Activated CD4-positive, alpha-beta T cell treated with anti-CD3 and anti-CD28 coated beads for 24 hours (primary cell): ENCODE measurements at places on chromosomes 13 and 19.

- no peak for DNase-seq
Observed at GRCh38 chr19:45474606-45475521, 7.1 kb downstream of the FOSB start.

DNA sequence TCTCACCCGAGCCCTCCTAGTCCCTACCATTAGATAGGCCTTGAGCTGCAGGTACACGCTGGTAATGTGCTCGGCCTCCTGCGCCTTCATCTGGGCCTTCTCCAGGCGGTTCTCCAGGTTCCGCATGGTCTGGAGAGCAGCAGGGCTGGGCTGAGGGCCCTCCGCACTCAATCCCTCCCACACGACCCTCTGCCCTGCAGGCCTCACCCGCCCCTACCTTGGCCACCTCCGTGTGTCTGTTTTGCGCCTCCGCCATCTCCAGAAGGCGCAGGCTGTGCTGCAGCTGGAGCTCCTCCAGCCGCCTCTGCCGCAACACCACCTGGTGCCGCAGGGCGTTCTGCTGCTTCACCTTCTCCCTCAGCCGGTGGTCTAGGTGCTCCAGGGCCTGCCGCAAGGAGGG, 7.5 kb upstream of the RGL3 start:
- DNase-seq: no peak

DNA sequence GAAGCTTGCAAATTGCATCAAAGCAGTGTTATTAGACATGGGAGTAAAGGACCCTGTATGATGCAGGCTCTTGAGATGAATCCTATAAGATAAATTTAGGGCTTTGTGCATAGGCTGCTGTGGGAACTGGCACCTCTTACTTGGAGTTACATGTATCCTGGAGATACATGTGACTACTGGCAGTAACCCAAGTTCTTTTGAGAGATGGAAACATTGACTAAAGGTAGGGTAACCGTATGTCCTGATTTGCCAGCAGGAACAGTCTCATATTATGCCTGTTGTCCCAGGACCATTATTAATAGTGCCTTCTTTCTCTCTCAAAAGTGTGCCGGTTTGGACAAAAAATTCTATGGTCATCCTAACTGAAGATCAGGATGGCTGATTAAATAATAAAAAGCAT, 195.4 kb downstream of the LACC1 start:
- DNase-seq: no peak

DNA sequence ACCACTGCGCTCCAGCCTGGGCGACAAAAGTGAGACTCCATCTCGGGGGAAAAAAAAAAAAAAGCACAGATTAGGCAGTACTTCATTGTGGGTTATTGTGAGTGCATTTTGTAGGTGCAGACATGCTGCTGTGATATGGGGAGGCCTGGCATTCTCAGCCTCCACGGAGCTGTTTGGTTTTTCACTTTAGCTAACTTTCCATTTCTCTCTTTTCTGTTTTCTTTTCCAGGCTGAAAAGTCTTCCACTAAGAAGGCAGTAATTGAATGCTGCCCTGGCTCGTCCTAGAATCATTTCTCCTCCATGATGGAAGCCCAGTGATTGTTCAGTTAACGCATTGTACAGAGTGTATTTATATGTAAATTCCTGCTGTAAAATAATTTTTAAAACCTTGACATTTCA, 2.0 kb upstream of the WDR88 start:
- no peak for DNase-seq

- no peak for DNase-seq
Observed at GRCh38 chr13:29576581-29576980, 18.9 kb downstream of the SLC7A1 start.

GRCh38 chr13:25135896-25136295, 36.2 kb downstream of the AMER2 start:
- DNase-seq: no peak

- no peak for DNase-seq
Observed at GRCh38 chr19:16207490-16208025, 9.8 kb downstream of the AP1M1 start.

GRCh38 chr19:43560687-43561086, 14.6 kb downstream of the XRCC1 start:
- no peak for DNase-seq

DNA sequence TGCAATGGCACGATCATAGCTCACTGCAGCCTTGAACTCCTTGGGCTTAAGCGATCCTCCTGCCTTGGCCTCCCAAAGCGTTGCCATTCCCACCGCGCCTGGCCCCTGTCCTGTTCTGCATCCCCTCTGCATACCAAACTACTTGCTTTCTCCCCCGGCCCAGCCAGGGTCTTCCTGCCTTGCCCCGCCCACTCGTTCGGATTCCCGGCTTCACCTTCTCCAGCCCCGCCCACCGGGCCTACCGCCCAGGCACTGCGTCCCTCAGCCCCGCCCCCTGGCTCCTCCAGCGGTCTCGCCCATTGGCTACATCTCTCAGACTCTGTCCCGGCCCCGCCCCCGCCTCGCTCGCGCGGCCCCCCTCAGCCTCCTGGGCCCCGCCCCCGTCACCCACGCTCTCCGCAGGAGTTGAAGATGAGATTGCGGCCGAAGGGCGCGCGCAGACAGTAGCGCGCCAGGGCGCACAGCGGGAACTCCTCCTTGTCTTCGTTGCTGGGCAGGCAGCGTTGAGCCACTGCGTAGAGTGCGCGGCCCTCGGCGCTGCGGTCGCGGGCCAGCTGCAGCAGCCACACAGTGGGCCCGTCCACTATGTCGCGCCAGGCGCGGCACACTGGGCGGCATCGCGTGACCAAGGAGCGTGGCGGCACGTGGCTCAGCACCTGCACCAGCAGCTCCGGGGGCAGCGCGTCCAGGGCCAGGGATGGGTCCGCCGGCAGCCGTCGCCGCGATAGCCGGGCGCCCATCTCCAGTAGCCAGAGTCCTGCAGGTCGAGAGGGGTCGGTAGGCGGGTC, 19.0 kb downstream of the MRPS12 start:
- DNase-seq: peak; percentile 79

GRCh38 chr19:52200044-52200443, 10.2 kb downstream of the PPP2R1A start:
- DNase-seq: no peak

GRCh38 chr13:75512253-75512652, 25.4 kb downstream of the COMMD6 start:
- no peak for DNase-seq

- no peak for DNase-seq
Observed at GRCh38 chr19:37243206-37243632, 25.2 kb downstream of the ZNF383 start.

- DNase-seq: no peak
Observed at GRCh38 chr13:36211567-36211966, 2.8 kb downstream of the SOHLH2 start.

DNA sequence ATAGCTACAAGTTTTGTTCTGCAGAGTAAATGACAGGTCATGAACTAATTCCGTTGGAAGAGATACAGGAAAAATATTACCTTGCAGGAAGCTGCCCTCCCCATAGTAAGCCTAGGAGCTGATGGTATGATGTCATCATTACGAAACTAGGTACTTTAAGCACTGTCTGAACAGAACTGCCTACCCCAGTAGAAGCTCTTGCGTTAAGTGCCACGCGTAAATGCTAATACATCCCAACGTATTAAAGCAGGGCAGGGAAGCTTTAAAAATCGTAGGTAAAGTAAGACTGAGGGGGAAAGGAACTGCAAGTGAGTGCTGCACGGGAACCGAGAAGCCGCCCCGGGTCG, 572 bp downstream of the UGGT2 start:
- no peak for DNase-seq

DNA sequence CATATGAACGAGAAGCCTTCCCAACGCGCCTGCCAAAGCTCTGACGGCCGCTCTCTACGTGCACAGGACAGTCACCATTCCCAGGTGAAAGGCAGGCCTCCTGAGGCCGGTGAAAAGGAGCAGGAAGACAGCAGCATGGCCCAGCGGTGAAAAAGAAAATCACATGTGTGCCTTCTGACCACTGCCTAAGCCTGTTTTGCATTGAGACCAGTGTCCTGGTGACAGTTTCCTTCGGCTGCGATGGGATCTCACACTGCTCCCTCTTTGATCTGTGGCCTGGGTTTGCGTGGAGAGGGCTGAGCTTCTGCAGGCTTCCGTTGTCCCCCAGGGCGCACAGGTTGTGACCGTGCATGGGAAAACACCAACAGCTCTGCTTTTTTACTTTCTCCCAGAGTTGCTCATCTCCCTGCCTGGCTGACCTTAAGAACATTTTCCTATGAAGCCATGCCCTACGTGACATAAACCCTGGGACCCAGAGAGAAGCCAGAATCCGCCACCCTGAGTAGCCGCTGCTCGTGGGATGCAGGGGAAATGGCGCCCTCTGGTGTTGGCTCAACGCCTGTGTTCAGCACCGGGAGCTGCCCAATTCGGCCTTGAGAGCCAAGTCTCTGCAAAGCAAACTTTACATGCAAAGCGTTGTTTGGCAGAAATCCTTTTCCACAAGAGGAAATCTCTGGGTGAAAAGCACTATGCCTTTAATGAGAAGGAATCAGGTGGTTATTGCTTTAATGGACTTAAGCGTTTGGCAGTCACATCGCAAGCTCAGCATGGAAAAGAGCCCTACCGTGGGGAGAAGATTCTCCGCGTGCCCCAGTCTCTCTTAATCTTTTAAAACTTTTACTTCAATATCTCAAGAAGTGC, 112.2 kb upstream of the GPR12 start:
- DNase-seq: peak; percentile 52

DNA sequence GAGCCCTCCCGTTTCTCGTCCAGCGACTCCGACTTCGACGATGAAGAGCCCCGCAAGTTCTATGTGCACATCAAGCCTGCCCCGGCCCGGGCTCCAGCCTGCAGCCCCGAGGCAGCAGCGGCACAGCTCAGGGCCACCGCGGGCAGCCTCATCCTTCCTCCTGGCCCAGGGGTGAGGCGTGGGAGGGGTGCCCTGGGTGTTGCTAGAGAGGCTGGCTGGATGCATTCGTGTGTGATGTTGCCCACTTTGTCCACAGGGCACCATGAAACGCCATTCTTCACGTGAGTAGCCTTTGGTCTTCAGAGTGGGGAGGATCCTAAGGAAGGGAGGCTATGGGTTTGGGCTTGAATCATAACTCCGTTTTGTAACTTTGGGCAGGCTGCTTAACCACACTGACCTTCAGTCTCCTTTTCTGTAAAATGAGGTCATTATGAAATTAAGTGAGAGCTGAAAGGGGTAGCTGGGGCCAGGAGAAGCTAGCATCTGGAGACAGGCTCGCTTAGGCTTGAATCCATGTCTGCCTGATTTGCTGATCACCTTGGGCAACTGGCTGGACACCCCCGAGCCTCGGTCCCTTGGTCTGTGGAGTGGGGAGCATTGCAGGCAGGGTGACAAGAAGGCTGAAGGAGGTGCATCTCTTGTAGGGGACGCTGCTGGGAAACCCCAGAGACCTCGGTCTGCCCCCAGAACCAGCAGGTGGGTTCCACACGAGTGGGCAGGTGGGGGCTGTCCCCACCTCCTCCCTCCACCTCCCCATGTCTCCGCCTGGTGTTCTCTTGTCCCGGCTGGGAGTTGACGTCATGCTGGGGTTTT, 18.7 kb upstream of the B3GNT3 start:
- DNase-seq: no peak

GRCh38 chr13:40337651-40338050, 328.8 kb downstream of the FOXO1 start:
- DNase-seq: no peak

DNA sequence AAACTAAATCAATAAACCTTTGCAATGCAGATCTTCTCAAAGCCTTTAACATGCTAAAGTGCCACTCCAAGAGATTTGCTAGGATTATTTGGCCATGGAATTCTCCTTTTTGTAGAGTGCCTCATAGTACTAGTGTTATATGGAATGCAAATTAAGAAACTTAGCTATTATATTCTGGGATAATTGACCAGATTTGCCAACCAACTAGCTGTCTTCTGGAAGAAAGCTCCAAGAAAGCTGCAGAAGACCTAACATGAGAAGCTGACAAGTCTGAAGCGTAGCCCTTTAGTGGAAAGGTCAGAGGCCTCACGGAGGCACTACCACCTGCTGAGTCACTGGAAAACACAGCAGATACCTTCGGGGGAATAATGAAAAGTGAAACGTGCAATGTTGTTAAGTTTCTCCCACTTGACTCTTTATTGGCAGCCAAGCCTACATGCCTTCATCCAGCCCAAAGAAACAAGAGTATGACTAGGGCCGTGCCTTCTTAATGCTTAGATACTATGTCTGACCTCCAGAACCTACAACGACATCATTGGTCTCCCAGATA, 29.8 kb upstream of the KATNAL1 start:
- DNase-seq: no peak

DNA sequence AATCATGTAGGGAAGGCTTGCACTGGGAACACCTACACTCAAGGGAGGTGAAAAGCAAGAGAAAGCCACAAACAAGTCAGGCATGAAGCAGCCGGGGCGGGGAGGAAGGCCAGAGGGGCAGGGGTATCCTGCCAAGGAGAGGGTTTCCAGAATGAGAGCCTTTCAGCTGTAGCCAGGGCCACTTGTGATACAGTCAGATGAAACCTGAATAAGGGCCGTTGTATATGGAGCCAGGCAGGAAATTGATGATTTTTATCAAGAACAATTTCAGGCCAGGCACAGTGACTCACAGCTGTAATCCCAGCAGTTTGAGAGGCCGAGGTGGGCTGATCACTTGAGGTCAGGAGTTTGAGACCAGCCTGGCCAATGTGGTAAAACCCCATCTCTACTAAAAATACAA, 4.4 kb downstream of the TRPM4 start:
- DNase-seq: no peak

GRCh38 chr19:9636018-9636417, 15.0 kb upstream of the ZNF561 start:
- no peak for DNase-seq

- DNase-seq: no peak
Observed at GRCh38 chr19:2524840-2525723, 49.2 kb downstream of the GADD45B start.

GRCh38 chr13:40440990-40441820, 225.2 kb downstream of the FOXO1 start:
- DNase-seq: no peak

- no peak for DNase-seq
Observed at GRCh38 chr13:47249266-47249665, 352.4 kb upstream of the HTR2A start.

GRCh38 chr19:31284621-31285020, 64.6 kb downstream of the TSHZ3 start:
- DNase-seq: no peak

- peak; percentile 53 for DNase-seq
Observed at GRCh38 chr19:30227661-30228112, 144.5 kb upstream of the ZNF536 start.

DNA sequence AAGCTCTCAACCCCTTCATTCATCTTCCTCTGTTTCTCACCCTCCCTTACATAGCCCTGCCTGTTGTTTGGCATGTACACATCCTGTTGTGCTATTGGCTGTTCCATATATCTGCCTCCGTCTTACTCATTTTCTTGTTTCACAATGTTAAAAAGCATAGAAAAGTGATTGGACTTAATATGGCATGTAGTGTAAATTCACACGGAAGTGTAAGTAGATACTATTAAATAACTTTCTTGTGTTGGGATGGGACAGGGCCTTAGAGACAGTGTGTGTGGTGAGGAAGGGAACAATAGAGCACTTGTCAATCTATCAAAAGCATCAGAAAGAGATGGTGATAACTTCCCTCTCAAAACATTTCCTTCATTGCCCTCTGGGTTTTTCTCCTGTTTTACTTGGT, 12.3 kb downstream of the LMO7 start:
- DNase-seq: no peak
